CD8-positive, alpha-beta T cell (primary cell): ENCODE measurements at places on chromosomes 2 and 18.

DNA sequence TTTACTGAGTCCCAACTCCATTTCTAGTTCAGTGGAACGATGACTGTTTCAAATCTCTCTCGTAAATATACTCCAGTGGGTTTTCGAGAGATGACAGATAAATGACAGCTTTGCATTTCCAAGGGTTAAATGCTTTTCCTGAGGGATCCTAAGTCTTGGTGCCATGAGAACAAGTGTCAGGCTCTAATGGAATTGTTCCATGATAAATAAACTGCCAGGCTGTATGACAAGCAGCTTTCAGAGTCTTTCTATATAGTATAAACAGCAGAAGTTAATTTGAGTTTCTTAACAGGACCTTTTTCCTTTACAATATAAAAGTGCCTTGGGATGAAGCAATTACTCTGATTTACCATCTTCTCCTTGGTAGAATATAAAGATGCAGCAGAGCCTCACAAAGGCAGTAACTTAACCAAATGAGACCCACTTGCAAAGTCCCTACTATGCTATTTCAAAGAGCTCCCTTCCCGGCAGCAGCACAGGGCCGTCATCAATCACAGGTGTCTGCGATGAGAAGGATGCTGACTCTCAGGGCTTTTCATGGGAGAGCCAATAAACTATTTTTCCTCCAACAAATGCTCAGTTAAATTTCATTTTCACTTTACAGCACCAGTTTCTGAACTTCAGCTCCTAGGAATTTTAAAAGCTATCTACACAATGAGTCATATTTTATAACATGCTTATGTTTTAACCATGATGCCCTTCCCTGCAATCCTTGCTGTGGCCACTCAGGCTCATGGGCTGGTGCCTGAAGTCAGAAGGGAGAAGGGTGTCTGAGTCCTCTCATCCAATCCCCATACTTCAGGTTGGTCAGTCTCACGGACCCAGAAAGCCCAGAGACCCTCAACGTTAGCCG is 123.8 kb downstream of the AFF3 start:
- DNase-seq: no peak

DNA sequence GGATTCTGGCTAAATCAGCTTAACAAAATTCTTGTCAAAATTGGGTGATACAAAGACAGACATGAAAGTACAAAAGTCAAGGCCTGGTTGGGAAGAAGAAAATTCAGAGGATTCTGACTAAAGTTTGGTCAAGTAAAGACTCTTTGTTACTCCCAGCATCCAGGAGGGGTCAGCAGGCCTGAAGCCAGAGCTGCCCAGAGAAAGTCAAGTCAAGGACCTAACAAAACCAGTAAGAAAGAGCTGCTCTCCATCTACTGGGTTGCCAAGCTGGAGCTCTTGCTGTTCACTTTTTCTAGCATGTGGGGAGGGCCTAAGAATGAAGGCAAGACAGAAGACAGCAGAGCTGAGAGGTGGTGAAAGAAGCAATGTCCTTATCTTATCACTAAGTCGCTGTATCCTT is 143.3 kb downstream of the C1D start:
- DNase-seq: no peak

DNA sequence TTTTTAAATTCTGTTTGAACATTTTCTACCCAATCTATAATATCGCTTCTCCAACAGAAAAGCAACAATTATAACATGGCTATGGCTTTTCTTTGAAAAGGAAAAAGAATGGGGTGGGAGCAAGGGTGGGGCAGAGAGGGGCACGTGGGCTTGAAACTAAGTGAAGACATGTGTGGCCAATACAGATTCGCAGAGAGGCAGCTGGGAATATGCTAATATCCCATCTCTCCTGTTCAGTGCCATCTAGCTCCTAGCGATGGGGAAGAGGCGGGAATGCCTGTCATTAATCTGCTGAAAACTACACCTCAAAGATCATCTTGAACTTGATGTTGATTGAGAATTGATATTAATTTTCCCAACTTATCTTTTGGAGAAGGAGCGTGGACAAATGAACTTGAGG is 65.5 kb upstream of the ITGA6 start:
- no peak for DNase-seq

- DNase-seq: no peak
Observed at GRCh38 chr18:36405611-36406010, 108.1 kb downstream of the FHOD3 start.

DNA sequence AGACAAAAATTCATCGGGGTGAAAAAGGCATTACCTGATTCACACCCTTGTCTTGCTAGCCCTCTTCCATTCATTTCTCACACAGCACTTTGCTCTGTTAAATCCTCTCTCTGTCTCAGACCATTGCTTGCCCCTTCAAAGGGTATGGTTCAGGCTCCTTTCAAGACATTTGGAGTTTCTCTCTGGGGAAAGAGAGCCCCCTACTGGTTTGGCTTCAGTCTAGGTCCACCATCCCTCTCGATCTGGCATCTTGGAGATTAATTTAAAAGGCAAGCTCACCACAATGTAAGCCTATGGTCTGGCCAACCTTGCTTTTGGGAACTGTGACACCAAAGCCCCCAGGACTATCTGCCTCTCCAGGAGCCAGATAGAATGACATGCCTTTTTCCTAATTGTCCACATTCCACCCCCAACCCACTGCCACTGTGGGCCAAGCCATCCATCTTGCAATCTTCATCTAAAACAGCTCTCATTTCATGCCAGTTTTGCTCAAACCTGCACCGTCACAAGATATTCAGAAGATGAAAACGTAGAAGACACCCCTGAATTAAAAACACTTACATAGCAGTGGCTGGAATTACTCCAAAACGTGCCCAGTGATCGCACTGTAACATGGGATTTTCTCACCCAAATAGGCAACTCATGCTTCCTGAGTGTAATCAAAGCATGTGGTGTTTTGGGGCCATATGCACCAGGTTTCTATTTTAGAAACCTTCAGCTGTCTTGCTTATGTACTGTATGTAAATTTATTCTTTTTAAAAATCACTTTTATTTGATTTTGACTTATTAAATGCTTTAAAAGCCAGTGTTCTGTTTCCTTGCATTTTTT is 93.9 kb downstream of the FARSB start:
- no peak for DNase-seq

- DNase-seq: no peak
Observed at GRCh38 chr2:240722796-240723735, 31.4 kb downstream of the AQP12A start.

DNA sequence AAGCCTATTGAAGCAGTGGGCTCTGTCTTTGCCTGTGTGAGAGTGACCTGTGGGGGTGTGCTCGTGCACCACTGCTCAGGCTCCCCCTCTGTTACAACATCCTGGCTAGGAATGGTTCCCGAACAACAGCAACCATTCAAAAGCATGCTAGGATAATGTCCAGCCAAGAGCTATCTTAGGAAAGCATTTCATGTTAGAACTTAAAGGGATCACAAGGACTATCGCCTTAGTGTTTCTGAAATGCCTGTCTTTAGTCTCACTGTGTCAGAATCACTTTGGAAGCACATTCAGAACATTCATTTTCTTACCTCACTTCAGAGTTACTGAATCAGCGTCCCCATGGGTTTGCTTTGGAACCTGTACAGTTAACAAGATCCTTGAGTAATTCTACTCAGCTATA is 134.9 kb upstream of the DSEL start:
- no peak for DNase-seq

DNA sequence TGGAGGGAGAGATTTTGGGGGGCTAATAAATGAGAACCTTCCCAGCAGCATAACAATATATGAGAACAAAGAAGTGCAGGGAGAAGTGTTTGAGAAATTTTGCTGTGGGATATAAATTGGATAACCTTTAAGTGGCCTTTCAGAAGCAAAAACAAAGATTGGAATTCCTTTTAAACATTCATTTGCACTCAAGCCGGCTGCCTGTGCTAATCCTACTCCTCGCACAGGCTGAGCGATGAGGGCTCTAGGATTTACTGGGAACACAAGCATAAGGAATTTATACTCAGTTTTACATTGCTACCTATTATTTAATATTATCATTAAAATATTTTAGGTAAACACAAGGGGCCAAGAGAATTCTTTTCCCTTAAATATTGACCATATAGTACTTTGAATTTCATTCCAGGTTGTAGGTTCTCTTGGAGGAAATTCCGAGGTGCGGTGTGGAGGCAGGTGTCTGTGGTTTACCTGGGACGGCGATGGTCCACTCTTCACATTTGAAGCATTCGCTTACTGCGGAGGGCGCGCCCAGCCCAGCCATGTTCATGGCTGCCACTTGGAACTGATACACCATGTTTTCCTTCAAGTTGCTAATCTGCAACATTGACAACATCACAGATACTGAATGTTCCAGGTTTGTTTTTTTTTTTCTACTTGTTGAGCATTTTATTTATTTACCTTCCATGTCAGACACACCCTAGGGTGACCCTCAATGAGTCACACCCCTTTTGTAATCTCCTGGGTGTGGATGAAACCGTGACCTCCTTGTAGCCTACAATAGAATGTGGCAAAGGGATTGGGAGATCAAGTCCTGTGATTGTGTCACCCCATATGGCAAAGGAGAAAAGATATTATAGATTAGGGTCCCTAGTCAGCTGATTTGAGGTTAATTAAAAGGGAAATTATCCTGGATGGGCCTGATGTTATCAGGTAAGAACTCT is 100.1 kb downstream of the MYOM1 start:
- no peak for DNase-seq
